ENCODE measurements at places on chromosomes 6 and 20. TPM values are rescaled to one million over a fixed set of nuclear protein-coding genes. Genes with fewer than 3 reads are reported as not detected.

DNA sequence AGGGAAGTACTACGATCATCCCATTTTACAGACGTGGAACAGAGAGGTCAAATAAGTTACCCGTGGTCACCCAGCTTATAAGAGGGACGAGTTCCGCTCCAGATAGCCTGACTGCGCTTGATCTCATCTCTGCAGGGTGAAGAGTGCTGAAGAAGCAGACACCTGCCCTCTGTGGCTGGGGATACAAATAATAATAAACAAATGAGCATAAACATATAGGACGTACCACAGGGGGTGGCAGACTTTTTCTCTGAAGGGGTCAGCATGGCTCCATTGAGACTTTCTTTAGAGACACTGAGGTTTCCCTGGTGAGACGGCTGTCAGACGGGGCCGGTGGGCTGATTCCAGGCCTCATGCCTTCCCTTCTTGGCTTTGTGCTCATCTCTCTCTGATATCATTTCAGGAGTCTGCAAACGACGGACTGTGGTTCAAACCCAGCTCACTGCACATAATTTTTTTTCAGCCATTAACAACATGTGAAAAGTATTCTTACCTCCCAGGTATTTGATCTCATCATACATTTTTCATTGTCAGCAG is 47.1 kb downstream of the IRF4 start:
- DNase-seq, result no peak

- no peak for DNase-seq
Observed at GRCh38 chr20:3646651-3647050, 16.5 kb downstream of the GFRA4 start.

GRCh38 chr20:48265791-48266190 is 480.5 kb upstream of the SULF2 start:
- DNase-seq, result no peak

GRCh38 chr6:27251112-27251605 is 3.7 kb downstream of the PRSS16 start:
- DNase-seq, result peak; percentile 9

The IL17F gene
- not detected for total RNA-seq

Measured in hematopoietic multipotent progenitor cell (in vitro differentiated cells).